ENCODE measurements at places on chromosomes 3 and 15.

DNA sequence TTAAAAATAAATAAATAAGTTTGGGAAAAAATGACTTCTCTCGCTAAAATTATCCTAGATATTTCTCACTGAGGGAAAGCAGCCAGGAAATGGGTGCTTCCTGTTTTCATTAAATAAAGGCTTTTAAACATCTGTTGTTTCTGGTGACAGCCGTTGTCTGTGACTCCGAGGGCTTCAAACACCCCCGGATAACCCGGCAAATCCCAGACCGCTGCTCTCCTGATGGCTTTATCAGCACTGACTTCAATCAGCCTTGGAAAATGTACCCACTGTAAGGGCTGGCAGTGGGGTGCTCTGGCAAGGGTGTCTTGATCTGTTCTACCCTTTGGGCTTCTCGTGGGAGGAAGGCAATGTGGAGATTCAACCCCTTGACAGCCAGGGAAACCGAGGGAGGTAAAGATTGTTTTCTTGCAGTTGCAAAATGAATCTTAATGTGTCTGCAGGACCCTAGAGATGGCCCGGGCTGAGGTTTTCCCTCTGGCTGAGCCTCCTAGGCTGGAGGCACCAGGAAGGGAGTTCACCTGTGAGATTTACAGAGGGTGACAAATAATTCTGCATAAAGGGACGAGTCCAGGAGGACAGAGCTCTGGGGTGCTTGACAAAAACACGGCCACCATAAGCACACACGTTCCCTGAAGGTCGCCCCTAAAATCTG lies 33.6 kb upstream of the SEC13 start:
- no peak for DNase-seq

DNA sequence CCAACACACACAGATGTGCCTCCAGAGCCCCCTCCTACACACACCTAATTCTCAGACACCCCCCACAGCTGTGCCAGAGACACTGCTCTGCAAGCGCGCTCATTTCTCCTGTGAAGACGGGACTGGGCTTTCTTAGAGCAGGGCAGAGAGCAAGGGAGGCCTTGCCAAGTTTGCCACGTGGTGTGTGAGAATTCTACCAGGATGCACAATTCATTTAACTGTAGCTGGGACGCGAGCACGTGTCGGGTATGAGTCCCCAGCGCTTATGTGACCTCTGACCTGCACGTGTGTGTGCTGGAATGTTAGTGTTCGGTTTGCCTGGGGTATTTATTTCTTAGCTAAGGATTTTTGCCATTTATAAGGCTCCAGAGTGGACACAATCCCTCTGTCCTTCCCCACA lies 37.0 kb downstream of the FEM1B start:
- no peak for DNase-seq

- no peak for DNase-seq
Observed at GRCh38 chr3:10723991-10724390, 92.0 kb upstream of the SLC6A11 start.

DNA sequence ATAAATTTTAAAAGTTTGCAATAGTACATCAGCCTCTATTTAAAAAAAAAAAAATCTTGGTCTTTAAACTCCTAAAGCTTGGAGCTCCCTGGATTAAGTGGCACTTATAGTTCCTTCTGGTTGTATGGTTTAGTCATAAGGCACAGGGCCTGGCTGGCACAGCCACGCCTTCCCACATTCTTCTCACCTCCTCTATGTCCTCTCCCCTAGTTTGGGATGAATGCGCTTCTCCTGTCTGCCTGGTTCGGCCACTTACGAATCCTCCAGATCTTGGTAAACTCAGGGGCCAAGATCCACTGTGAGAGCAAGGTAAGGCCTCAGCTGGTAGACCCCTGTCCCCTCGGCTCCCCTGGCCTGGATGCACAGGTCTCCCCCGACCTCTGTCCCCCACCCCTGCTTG lies 10.0 kb downstream of the ANKDD1A start:
- no peak for DNase-seq

DNA sequence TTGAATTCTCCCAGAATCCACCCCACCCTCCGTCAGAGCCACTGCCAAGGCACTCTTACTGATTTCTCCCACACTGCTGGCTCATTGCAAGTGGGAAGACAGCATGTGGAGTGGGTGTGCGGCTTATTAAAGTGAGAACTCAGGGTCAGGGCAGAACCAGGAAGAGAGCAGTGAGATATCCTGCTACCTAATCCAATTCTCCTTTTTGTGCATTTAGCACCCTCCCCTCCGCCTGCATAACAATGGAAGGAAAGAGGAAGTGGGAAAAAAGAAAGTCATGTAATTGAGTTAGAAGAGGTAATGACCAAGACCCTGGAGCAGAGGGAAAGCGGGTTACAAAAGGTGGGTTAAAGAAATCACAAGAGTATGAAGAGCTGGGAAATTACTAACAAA lies 27.8 kb upstream of the PIK3CB start:
- no peak for DNase-seq

GRCh38 chr15:101204739-101205535 lies 46.9 kb downstream of the CHSY1 start:
- no peak for DNase-seq

DNA sequence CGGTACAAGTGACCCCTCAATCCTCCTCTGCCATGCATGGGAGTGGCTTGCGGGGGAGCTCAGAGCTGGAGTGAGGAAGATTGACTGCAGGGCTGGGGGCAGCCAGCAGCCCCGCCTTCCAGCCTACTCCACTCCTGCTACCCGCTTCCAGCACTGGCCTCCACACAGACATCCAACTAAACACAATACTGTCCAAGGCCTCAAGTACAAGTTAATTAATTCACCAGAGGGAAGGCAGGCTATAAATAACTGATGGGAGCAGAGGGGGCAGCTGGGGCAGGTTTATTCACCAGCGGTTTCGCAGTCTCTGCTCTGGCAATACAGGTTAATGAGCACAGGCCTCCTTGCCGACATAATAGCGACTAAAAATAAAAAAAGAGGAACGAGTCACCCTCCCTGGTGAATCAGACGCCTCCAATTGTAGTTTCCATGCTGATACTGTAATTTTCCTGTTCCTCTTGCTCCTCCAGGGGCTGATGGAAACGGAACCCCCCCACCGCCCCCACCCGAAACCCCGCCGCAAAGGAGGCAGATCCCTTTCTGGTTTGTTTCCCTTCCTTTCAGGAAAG lies 166.4 kb upstream of the TLE3 start:
- peak; percentile 92 for DNase-seq

DNA sequence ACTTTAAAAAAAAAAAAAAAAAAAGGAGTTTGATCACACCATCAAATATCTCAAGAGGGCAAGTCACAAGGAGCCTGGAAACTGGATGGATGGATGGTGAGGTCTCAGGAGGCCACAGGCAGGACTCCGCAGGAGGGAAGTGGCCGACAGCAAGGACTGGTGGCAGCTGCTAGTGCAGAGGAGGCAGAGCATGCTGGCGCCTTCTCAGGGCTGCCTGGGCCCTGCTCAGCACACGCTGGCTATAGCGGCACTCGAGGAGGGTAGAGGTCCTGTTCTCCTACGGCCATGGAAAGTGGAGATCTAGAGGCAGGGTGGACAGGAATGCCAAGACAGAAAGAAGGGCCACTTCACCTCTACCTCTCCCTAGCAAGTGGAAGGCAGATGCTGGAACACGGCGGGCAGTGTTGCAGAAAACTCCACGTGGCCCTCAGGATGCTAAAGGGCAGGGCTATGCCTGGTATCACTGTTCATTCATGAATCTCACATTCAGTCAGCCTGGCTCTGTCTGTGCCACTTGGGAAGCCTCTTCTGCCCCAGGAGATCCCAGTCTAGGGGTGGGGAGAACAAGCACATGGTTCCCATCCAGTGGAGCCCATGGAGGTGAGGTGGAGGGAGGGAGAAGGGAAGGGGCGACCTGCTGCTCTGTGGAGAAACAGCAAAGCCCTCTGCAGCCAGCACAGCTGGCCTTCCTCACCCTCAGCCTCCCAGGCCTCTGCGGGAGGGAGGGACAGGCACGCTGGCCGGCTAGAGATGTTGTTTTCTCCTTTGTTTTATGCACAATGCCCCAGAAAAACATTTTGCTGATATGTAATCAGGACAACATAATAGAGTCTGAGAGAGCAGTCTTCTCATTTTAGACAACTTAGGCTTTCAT lies 71.0 kb downstream of the OXNAD1 start:
- DNase-seq, result no peak

- DNase-seq, result no peak
Observed at GRCh38 chr3:127990461-127990860, 61.8 kb upstream of the SEC61A1 start.

DNA sequence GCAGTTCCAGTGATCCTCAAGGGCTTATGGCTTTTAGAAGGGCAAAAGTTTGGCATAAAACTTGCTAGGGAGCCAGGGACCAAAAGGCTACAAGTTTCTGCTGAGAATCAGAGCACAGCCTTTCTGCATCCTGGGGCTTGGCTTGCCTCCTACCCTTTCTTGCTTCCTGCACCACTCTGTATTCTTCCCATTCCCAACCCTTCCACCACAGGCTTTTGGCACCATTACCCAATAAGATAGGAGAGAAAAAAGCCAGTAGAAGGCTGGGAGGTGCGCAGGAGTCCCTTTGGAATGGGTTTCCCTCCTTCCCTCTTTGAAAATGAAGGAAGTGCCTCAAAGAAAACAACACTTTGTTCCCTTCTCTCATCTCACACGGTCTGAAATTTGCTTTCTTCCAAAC lies 268.6 kb downstream of the PDCD6IP start:
- DNase-seq, result no peak

All from kidney (tissue), 22 donors.